ENCODE measurements at places on chromosomes 7 and 10.
A peak's percentile ranks its signal among the peaks of the same experiment; 100 is the strongest.

DNA sequence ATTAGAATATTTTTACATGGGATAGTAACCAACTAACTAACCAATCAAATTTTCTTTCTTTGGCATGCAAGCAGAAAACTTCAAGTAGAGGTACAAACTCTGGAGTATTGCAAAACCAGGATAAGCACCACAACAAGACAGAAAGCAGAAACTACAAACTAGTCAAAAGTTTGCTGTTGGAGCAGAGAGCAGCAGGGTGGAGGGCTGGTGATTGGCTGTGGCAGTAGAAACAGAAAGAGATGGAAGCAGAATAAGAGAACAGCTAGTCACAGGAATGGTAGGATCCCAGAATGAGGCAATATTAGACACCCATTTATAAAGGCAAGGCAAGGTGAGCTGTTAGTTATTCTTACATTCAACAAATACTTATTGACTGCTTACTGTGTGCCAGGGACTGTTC is 6.8 kb upstream of the MACC1 start:
- DNase-seq, result no peak

- no peak for DNase-seq
These were observed 1.2 kb downstream of the DBF4 start for GRCh38 chr7:87877366-87878040.

DNA sequence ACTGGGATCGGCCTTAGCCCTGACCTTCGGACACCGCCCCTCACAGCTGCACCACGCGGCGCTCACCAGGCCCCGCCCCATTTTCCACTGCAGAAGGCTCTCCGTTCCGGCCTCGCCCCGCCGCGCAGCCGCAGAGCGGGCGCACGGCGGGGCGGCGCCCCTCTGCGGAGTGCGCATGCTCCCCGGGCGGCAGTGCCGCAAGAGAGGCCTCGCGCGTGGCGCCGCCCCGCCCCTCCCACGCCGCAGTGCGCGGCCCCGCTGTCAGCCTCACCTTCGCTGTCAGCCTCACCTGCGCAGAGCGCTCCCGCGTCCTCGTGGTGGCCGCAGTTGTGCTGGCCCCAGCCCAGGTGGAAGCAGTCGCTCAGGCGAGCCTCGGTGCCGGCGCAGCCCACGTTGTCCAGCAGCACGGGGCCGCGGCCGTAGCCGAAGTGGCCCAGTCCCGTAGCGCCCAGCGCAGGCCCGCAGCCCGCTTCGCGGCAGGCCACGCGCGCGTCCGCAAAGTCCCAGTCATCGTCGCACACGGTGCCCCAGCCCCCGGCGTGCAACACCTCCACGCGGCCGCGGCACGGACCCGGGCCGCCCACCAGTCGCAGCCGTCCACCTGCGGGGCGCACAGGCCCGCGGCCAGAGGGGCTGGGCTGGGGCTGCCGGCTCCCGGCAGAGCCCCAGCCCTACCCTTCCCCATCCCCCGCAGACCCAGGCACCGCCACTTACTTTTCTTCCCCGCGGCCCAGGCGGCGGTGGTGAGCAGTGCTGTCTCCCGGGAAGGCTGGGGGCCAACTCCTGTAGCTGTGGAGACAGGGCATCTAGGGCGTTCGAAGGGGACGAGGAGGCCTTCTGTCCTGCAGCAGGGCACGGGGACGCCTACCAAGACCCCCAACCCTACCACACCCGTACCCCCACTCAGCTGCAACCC is 16.1 kb downstream of the SSC4D start:
- peak; percentile 75 for DNase-seq

DNA sequence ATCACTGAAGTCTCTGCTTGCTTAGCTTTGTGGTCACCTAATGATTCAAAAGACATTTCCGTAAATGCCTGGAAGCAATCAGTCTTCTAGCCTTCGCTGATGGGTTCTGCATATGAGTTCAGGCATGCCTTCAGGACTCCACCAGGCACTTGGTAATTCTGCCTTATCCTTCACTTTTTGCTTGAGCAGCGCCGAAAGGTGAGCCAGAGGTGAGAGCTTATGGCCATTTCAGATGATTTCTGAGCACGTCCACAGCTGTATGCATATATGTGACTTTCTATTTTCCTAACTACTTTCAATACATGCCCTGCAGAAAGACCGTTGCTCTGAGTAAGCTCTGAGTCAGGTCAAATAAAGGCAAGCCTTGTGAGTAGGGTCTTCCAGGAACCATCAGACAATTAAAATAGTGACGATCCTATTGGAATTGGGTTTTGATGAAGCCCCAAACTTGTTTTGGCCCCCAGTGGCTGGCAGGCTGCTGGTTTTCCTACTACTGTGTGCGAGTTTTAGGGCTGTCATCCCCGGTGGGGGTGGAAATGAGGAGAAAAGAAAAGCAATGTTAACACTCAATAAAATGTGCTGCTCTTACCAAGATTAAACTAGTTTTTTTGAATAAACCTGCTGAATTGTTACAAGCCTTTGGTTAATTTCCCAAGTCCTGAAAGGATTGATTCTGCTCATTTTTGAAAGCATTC is 154.4 kb upstream of the AKR1E2 start:
- no peak for DNase-seq

GRCh38 chr7:148144827-148145226 is 445.7 kb upstream of the C7orf33 start:
- no peak for DNase-seq
